Activated CD4-positive, alpha-beta T cell treated with anti-CD3 and anti-CD28 coated beads, Interleukin-2, amount 50 U/mL, for 24 hours (primary cell): ENCODE measurements at places on chromosomes 2 and 18.

- DNase-seq, result no peak
Measured at GRCh38 chr18:25686960-25687500, 335.1 kb upstream of the ZNF521 start.

- no peak for DNase-seq
Measured at GRCh38 chr2:215110918-215111317, 27.5 kb downstream of the ABCA12 start.

DNA sequence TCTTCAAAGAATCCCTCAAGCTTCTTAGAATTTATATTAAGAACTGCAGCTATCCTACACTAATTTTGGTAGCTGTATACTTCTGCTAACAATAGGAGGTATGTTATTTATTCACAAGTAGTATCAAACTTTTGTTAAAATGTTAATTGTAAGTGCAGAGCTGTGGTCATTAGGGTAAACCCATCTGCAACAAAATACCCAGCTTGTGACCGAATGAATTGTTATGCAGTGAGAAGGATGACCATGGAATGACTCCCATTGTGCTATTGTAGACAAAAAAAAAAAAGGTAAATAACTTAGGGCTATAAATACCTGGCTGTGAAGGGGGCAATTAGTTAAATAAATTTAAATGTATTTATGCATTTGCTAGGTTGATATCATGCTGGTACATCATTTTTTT lies 186.1 kb downstream of the ADCYAP1 start:
- no peak for DNase-seq

GRCh38 chr2:236986524-236987330 lies 99.0 kb upstream of the COPS8 start:
- DNase-seq, result no peak

GRCh38 chr2:51145761-51146160 lies 113.8 kb upstream of the NRXN1 start:
- no peak for DNase-seq

DNA sequence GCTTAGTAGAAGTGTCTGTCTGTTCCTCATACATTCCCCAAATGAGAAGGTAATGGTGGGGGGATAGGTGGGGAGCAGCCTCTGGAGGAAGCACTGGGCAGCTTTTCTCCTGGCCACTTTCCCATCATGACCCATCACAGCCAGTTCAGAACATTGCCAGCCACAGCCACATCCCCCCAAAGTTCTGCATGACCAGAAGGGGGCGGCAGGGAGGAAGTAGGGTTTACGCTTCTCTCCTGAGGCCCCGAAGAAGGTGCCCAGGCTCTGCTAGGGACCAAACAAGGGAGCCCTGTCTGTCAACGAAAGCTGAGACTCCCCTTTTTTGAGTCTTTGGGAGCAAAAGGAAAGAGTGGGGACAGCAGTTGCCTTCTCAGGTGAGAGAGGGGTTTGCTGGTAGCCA lies 7.7 kb downstream of the IGFBP5 start:
- DNase-seq, result no peak
